Right ventricle myocardium superior (tissue), 1 donor: ENCODE measurements at places on chromosomes 6 and 20. TPM values are rescaled to one million over a fixed set of nuclear protein-coding genes. Genes with fewer than 3 reads are reported as not detected.

The MDN1 gene
- total RNA-seq, result 22.6 TPM

The CHD6 gene
- total RNA-seq, result 28.6 TPM

DNA sequence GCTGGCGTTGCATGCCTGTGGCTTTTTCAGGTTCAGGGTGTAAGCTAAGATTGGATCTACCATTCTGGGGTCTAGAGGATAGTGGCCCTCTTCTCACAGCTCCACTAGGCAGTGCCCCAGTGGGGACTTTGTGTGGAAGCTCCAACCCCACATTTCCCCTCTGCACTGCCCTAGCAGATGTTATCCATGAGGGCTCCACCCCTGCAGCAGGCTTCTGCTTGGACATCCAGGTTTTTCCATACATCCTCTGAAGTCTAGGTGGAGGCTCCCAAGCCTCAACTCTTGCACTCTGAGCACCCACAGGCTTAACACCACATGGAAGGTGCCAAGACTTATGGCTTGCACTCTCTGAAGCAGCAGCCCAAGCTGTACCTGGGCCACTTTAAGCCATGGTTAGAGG, 76.6 kb upstream of the PRND start:
- DNase-seq, result no peak

DNA sequence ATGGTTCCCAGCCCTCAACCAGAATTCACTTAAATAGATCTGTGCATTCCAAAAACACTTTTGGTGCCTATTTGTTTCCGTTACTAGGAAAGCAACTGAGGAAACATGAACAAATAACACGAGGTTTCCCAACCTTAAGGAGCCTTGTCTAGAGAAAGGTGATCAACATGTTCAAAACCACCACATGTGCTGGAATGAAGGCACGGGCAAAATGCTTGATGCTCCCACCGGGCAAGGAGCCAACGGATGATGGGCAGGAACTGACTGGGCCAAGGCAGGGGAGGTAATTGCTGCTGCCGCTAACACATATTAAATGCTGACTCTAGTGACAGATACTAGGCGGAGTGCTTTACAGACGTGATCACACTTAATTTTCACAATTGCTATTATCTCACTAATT, 2.5 kb downstream of the MYLK4 start:
- DNase-seq, result no peak

The TOX2 gene
- total RNA-seq, result 0.46 TPM

DNA sequence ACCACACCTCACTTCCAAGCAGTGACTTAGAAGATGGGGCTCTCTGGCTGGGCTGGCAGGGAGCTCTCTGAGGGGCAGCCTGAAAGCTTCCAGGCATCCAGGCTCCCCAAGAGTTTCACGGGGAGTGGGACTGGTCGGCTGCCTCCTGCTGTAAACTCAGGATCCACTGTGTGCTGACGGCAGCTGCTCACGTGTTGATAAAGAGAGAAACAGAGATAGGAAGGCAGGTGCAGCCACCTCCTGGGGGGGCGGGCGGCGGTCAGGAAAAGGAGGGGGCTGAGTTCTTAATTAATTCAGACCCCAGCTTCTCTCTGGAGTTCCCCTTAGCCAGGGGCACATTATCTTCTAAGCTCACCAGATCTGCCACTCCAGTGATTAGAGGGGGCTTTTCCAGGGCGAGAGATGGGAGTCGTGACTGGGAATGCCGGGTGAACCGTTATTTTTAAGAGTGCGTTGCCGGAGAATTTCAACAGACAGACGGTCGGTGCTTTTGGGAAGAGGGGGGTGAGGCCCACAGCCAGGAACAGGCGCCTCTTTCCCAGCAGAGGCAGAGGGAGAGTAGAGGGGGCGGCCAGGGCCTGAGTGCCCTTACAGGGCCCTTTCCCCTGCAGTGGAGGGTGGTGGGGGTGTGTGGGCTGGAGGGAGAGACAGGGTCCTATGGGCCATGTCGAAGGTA, 70.9 kb downstream of the CD40 start:
- no peak for DNase-seq

GRCh38 chr6:51514748-51515402, 572.5 kb downstream of the PKHD1 start:
- DNase-seq, result no peak

The PARD6B gene
- total RNA-seq, result 4.7 TPM

The KIFC1 gene
- 0.97 TPM for total RNA-seq

DNA sequence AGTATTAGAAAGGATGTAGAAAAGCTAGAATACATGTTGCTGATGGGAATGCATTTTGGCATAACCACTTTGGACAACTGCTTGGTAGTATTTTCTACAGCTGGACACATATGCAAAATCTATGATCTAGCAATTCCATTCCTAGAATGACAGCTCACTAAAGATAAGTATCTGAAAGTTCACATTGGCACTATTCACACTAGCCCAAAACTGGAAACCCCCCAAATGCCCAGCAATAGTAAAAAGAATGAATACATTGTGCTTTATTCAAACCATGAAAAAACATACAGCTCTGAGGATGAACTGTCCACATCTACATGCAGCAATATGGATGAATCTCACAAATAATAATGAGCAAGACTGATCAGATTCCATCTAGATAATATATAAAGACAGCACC, 79.0 kb downstream of the PPP1R3G start:
- no peak for DNase-seq

DNA sequence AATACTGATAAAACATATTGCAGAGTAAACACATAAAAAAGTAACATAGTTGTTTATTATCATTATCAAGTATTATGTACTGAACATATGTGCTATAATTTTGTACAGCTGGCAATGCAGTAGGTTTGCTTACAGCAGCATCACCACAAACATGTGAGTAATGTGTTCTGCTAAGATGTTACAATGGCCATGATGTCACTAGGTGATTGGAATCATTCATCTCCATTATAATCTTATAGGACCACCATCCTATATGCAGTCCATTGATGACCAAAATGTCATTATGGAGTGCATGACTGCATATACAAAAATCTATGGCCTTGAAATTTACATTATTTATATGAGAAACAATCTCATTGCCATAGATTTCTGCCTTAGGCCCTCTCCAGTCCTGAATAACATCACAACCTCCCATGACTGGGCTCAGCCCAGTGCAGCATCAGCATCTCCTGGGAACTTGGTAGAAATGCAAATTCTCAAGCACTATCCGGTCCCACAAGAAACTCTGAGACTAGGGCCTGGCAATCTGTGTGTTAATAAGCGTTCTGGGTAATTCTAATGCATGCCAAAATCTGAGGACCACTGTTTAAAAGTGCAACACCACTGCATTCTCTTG, 352.0 kb upstream of the MARCKS start:
- DNase-seq, result no peak

GRCh38 chr6:34509782-34510181, 43.9 kb downstream of the PACSIN1 start:
- no peak for DNase-seq

The MAP1LC3A gene
- 107 TPM for total RNA-seq

The CDKAL1 gene
- 10.2 TPM for total RNA-seq

The SEMG1 gene
- not detected for total RNA-seq

- peak; percentile 47 for DNase-seq
Observed at GRCh38 chr6:161838306-161839035, 564.6 kb upstream of the AGPAT4 start.

DNA sequence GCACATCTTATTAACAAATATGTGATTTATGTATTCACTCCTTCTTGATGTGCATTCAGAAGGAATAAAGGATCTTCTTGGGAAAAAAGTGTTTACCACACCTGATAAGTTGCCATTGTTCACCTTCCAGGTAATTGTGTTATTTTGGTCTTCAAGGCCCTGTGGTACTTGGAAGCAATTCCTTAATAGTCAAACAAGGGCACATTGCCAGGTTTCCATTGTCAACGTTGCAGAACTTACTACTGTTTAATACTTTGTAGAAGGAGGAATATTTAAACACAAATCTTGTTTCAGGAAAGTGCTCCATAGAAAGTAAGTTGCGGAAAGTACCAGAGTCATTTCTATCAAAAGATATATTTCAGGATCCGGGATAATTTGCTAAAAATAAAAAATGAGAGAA, 129.5 kb upstream of the SGK1 start:
- no peak for DNase-seq

The KIF16B gene
- total RNA-seq, result 18.3 TPM

The MYO6 gene
- total RNA-seq, result 5.4 TPM

DNA sequence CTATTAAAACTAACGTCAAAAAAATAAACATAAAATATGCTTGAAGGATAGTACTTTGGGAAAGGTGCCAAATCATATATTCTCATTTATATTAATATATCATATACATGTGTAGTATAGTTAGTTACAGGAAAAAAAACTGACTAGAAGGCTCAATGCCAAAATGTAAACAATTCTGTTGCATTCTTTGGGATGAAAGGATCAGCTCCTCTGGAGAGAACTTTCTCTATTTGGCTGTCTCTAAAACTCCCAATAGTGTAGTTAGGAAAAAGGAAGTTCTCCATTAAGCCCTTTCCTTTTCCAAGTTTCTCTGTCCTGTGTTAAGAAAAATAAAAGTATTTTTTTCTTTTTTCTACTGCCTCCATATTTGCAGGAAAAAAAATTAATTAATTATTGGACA, 86.5 kb upstream of the BTN3A2 start:
- DNase-seq, result no peak

- DNase-seq, result no peak
Observed at GRCh38 chr20:13202565-13202964, 18.5 kb upstream of the ISM1 start.

GRCh38 chr6:2885967-2886735, 17.0 kb downstream of the SERPINB9 start:
- no peak for DNase-seq

The RIPOR2 gene
- 3.1 TPM for total RNA-seq

GRCh38 chr20:438571-439469, 23.5 kb downstream of the TBC1D20 start:
- peak; percentile 65 for DNase-seq

GRCh38 chr20:32488066-32488838, 96.9 kb downstream of the NOL4L start:
- DNase-seq, result no peak

DNA sequence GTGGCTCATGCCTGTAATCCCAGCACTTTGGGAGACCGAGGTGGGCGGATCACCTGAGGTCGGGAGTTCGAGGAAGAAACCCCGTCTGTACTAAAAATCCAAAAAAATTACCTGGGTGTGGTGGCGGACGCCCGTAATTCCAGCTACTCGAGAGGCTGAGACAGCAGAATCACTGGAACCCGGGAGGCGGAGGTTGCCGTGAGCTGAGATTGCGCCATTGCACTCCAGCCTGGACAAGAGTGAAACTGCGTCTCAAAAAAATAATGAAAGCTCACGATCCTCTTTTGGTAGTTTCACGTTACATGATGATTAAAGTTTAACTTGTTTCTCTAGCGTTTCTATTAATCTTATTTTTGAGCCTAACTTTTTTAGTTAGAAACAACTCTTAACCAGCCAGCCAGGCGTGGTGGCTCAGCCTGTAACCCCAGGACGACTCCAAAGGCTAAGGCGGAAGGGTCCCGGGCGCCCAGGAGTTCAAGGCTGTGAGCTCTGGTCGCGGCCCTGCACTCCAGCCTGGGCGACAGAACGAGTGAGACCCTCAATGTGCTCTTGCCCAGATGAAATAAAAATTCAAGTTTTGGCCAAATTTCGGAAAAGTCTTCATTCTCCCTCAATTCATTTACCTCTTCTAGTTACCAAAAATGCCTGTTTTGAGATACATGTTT, 1.2 kb upstream of the WRNIP1 start:
- DNase-seq, result peak; percentile 48

GRCh38 chr6:27669295-27669623, 196.4 kb upstream of the ZNF184 start:
- no peak for DNase-seq

The GPLD1 gene
- total RNA-seq, result 1.0 TPM

DNA sequence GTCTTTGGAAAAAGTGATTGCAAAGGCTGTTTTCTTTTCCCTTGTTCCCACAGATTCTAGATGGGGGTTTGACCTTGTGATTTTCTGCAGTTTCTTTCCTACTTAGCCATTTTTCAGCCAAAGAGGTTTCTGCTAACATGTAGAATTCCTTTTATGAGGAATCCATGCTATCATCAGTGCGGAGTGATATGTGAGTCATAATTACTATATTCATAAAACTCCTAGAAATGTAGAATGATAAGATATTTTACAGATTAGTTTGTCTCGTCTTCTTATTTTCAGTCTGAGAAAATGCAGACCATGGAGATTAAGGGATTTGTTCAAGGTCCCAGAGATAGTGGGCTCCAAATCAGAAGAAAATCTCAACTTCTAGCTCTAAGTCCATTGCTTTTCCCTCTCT, 98.6 kb downstream of the KCNQ5 start:
- DNase-seq, result no peak

DNA sequence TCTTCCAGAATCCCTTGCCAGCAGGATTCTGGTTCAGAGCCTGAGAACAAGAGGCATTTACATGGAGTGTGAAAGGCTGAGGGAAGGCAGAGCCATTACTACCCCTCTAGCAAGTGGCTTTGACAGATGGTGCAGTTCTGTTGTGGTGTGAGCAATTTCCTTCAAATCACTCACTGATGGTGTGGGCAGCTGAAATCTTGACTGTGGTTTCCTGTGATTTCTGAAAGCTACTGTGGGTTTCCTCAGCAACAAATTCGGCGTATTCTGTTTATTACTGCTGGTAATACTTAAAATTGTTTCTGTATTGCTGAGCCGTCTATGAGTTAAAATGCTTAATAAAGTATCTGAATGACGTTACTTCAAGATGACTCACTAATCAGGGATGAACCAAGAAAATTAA, 181.5 kb upstream of the TCF21 start:
- no peak for DNase-seq

DNA sequence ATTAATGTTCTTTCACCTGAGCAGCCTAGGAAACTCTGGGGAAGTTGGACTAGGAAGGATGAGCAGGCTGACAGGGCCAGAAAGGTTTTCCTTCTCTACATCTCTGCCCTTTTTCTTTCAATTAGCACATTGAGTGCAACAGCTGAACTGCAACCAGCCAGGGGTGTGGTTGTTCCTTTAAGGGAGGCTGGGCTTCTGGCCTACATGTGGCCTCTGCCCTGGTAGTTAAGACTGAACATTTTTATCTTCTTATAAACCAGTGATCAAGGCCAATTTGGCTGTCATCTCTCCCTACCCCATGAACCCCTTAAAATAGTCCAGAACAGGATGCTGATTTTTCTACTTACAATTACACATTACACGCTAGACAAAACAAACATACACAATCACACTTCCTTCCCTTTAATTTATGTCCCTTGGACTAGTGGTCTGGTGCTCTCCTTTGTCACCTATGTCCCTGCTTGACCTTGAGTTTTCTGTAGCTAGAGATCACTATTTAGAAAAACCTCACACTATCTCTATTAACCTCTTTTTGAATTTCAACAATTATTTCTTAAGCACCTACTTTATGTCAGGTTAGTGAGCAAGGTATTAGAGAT, 60.3 kb downstream of the RNF217 start:
- DNase-seq, result no peak

The OPN5 gene
- not detected for total RNA-seq
